ENCODE measurements at places on chromosomes 2 and 18.

DNA sequence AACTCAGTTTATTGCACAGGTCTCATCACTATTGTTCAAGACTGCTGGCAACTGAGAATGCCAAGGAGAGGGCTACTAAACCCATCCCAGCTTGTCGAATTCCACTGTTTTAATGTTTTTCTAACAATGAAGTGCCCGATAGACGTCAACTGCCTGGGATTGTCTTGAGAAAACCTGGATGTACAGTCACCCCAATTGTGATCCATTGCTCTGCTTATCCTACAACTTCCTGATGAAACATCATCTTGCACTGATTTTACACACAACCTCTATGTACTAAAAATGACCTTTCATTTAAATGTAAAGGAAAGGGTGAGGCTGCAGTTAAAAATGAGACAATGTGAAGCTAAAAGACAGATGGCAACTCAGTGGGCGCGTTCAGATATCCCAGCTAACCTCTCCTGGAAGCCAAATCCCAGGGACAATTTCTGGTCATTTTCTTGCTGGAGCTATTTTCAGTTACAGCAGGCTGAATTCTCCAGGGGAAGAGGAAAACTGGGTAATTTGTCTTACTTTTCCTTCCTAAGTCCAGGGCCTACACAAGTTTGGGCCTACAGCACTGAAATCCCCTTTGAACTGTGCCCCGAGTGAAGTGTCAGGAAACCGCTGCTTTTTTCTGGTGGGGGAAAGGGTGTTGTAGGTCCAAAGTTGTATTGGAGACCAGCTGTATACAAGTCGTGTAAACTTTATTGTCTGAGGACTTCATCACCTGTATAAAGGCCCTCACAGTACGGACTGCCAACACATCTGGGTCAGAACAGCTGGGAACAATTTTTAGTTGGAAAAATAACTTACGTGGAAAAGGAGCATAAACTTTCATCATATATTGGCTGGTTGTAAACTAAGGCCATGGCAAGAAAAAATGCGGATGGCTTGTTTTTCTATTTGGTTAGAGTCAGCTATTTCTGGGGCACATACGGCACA lies 68.9 kb upstream of the LTBP1 start:
- no peak for DNase-seq

DNA sequence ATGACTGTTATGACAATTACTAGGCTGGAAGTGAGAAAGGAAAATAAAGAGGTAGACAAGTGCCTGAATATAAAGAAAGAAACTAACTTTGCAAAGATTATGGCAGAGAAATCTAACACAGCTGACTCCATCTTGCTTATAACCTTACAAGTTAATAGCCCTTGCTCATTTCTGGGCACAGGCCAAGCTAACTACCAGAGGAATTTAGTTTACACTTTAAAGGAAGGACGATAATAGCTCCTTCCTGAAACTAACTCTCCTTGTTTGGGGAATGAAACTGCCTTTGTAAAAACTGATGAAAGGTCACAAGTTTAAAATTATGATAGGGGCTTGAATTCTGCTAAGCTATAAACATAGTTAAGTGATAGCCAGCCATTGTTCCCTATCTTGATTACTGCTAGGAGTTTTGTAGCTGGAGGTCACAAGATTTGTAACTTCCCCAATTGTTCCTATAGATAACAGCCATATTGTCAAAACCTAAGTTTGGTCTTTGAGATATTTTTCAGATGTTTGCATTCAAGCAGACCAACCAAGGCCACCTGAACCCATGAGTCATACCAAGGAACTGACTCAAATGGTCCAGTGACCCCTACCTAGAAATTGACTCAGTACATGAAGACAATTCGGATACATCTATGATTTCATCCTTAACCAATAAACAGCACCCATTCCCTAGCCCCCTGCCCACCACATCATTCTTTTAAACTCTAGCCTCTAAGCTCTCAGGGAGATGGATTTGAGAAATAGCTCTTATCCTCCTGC lies 209.2 kb upstream of the LRATD1 start:
- no peak for DNase-seq

GRCh38 chr2:197307933-197308521 lies 2.6 kb downstream of the ANKRD44 start:
- peak; percentile 28 for DNase-seq

- DNase-seq, result no peak
Measured at GRCh38 chr2:237636578-237636977, 9.2 kb downstream of the LRRFIP1 start.

- DNase-seq, result no peak
Measured at GRCh38 chr2:38602136-38602731, 494 bp downstream of the HNRNPLL start.

DNA sequence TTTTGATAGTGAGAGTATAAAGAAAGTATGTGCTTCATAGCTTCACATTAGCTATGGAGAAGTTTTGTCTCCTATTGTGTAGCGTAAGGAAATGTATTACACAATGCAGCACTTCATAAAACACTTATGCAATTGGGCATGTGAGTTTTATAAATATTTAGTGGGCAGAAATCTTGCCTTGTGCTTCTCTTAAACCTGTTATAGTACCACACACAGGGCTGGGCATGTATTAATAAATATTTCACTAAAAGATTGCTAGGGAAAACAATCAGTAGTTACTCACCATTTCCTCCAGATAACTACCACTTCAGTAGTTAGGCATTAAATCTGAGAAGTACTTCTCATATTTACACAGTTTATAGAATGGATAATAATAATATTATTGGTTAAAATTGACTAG lies 1080.8 kb upstream of the PIK3C3 start:
- no peak for DNase-seq
